NCI-H510A (cell line): ENCODE measurements at places on chromosomes 2 and 18.

DNA sequence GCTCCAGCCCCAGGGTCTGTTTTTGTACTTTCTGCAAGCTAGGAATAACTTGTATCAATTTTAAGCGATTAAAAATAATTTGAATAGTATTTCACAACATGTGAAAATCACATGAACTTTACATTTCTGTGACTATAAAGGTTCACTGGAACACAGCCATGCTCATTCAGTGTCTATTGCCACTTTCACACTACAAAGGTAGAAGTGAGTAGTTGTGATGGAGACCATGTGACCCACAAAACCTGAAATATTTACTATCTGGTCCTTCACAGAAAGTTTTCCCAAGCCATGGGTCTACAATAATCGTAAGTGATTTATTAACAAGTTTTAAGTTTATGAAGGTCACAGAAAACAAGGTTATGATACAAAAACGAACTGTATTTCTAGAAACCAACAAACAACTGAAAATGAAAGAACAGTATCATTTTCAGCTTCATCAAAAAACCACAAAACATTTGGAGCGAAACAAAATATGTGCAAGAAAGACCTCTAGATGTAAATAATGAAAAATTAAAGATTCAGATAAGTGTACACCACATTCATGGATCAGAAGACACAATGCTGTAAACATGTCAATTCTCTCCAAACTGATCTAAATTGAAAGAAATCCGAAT lies 68.9 kb upstream of the DNER start:
- no peak for DNase-seq

DNA sequence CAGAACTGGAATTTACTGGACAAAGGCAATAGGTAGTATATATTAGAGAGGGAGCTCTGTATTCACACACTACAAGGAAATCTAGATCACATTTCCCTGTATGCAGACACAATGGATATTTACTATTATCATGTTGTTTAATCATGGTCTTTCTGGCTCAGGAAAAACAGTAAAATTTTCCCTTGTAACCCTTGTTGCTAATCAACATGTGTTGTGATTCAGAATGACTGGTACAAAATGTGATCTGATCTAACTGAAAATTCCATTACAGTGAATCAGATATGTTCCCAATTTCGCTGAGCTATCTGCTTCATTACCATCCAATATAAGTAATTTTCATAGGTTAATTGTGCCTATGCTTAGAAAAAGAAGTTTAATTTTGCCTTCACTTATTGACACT lies 1109.7 kb downstream of the LRP1B start:
- no peak for DNase-seq

GRCh38 chr2:10722252-10722825 lies 909 bp downstream of the ATP6V1C2 start:
- no peak for DNase-seq

DNA sequence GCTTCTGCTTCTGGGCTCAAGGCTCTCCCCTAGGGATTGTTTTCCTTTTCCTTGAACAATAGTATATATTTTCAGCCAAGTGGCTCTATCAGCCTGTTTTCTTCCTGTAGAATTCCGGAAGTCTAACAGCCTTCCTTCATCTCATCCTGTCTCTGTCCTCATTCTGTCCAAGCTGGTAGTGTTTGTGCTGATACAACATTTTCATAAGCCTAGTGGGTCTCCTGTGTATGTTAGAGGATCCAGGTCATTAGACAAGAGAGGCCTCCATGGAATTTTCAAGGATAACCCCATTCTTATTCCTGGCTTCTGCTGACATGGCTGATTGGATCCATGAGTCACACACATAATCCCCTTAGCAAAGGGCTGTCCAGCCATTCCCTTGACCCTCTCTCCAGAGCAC lies 467.6 kb downstream of the PTPRM start:
- no peak for DNase-seq

- no peak for DNase-seq
Observed at GRCh38 chr2:36287363-36288275, 68.0 kb upstream of the CRIM1 start.
